ENCODE measurements at places on chromosomes 4 and X.

GRCh38 chr4:80101071-80101791 is 28.2 kb upstream of the ANTXR2 start:
- DNase-seq, result no peak

GRCh38 chr4:146379744-146380143 is 142.0 kb downstream of the SLC10A7 start:
- no peak for DNase-seq

DNA sequence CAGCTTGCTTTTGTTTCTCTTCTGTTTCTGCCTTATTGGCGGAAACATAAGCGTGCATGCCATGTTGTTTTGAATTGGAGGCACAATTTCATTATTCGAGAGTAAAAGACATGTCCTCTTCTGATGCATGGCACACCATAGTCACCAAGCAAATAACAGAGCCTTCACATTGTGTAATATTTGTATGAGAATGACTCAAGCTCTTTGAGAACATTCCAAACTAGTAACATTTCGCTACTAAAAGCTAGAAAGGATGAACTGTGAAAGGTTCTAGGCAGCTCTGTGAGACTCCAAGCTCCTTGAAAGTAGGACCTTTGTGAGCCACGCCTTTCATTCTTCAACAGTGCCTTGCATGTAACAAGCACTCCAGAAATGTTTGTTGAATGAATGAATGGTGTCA is 9.2 kb upstream of the ANXA3 start:
- DNase-seq, result no peak

DNA sequence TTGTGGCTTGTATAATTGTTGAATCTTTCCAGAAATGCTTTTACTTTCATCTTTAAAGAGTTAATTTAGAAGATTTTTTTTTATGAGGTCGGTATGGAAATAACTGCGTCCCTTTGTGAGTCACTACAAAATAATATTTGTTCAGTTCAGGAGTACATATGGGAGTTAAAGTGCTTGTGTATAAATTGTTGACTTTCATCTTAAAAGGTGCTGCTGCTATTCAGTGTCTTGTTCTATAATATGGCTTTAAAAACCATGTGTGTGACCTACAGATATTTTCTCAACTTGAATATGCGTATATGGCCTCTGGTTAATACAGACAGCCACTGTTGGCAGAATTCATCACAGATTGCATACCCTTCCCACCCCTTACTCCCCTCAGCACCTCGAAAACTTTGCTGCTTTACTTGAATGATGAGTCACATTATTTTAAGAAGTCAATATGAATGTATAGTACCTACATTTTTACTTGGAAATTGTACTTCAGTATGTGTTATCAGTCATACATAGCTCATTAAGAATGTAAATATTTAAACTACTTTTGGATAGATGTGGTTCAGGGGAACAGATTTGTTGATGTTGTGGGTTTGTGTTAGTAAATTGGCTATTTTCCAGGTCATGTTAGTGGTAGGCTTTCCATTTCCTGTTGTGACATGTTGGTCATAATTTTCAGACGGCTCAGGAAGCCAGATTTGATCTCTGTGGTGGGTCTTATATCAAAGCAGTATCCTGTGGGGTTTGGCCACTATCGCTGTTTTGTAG is 1.5 kb downstream of the CLCN3 start:
- no peak for DNase-seq

GRCh38 chr4:120877021-120877420 is 45.5 kb downstream of the PRDM5 start:
- no peak for DNase-seq

GRCh38 chrX:9942086-9942485 is 25.1 kb upstream of the CLDN34 start:
- DNase-seq, result no peak

DNA sequence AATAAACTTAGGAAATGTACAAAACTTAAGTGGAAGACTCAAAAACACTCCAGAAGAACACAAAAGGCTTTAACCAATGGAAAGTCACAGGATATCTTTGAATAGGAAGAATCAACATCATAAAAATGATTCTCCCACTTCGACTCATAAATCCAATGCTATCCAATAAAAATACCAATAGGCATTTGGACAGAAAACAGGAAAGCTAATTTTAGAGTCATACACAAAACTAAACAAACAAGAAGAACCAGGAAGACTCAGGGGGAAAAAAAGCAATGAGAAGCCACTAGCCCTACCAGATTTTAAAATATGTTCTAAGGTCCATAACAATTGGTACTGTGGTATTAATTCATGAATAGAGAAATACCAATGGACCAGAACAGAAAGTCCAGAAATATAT is 28.2 kb downstream of the SLC9A7 start:
- DNase-seq, result no peak

GRCh38 chr4:56222514-56222913 is 164.8 kb downstream of the AASDH start:
- no peak for DNase-seq

DNA sequence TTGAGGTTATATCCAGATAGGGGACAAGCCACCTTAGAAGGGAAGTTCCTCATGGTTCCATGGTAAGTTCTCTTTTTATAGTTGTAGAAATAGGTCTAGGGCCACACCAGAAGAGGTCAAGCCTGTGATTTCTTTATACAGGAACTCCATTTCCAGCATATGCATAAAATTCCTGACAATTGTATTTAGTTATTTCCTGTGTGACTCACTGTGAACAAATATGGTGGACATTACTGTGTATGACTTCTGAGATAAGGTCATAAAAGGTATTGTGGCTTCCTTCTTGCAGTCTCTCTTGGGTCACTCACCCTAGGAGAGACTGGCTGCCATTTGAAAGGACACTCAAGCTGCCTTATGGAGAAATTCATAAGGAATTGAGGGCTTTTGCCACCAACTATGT is 2.2 kb upstream of the C4orf36 start:
- no peak for DNase-seq

DNA sequence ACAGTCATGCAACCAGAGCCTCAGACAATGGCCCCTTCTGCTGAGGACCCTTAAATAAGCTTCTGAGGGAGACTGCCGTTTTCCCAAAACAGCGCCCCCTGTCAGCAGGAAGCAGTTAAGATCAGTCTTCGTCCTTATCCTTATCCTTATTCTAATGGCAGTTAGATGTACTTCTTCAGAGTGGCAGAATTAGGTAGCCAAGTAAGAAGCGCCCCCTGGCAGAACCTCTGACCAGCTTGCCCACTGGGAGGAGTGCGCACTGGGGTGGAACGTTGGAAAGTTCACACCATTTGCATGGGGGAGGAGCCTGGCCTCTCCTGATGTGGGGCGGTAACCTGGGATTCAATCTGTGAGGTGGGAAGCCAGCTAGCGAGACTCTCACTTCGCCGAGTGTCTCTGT is 133.6 kb upstream of the QRFPR start:
- no peak for DNase-seq

DNA sequence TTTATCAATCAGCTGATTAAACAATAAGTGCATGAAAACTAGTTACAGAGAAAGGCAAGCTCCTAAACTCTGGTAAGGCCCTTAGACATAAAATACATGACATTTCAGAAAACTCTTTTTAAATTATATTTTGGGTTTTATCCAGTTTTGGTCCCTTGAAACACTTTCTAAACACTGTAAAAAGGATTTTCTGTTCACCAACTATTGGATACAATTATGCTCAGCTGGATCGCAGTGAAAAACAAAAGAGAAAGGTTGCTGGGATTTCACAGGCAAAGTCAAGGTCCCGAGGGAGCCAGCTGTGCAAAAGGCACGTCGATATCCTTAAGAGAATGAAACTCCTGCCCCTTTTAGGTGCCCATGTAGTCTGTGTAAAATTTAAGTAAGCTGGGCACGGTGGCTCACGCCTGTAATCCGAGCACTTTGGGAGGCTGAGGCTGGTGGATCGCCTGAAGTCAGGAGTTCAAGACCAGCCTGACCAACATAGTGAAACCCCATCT is 1018.4 kb upstream of the INTU start:
- DNase-seq, result no peak

DNA sequence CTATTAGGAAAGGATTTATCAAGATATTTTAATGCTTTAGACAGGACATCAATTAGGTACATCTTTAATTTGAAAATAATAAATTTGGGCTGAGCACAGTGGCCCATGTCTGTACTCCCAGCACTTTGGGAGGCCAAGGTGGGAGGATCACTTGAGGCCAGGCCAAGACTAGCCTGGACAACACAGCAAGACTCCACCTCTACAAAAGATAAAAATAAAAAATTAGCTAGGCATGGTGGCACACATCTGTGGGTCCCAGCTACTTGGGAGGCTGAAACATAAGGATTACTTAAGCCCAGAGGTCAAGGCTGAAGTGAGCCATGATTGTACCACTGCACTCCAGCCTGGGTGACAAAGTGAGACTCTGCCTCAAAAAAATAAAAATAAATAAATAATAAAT is 59.6 kb upstream of the IRF2 start:
- no peak for DNase-seq

GRCh38 chrX:39199429-39199828 is 398.2 kb downstream of the MID1IP1 start:
- no peak for DNase-seq

DNA sequence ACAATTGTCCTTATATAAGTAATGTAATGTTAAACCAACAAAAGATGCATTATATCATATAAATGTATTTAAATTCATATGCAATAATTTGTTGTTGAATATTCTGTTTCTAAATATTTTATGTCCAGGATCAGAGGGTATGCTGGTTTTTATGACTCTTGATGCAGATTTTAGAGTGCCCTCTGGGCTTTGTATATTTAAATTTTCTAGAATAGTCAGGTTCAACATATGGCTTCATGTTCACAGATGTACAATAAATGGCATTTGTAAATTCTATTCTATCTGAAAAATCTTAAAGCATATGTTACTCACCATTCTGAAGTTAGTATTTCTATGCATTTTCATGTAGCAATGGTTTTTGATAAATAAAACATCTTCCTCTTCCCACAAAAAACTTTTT is 1555.4 kb downstream of the PCDH18 start:
- DNase-seq, result no peak

- no peak for DNase-seq
These were observed 59.0 kb upstream of the MID1 start for GRCh38 chrX:10679387-10679786.

GRCh38 chr4:89347363-89348025 is 39.9 kb upstream of the GPRIN3 start:
- DNase-seq, result no peak

GRCh38 chr4:16001484-16001858 is 38.5 kb upstream of the FGFBP2 start:
- peak; percentile 48 for DNase-seq

GRCh38 chr4:142408003-142408441 is 438.1 kb downstream of the INPP4B start:
- no peak for DNase-seq

- DNase-seq, result no peak
These were observed 737.8 kb upstream of the FRG1 start for GRCh38 chr4:189202869-189203271.

DNA sequence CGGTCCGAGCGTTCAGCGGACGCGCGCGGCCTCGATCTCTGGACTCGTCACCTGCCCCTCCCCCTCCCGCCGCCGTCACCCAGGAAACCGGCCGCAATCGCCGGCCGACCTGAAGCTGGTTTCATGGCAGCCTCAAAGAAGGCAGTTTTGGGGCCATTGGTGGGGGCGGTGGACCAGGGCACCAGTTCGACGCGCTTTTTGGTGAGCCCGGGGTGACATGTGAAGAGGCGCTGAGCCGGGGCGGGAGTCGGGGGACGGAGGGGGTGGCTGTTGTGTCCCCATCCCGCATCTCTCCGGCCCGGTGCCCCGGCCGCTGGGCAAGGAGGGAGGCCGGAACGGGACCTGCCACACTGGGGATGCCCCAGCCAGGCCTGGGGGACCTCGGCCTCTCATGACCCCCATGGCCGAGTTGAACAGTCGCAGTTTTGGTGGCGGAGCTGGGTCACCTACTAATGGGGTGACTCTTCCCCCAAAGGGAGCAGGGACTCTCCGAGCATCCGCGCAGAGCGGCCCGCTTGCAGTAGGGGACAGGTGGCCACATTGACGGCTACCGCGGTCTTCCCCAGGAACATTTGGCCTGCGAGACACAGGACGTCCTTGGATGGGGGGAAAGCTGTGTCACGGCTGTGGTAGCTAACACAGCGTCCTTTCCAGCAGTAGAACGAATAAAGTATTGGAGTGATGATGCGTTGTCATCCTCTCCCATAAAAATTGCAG is at the start of gene GK:
TSS of gene GK (plus strand) at position 9 of the 717 bp plus-strand sequence. CDS start at position 124, 115 bp downstream.
- DNase-seq, result no peak

- DNase-seq, result no peak
These were observed 149.4 kb downstream of the FAT4 start for GRCh38 chr4:125464146-125464545.

GRCh38 chr4:16270454-16271328 is 44.4 kb upstream of the TAPT1 start:
- DNase-seq, result no peak

GRCh38 chr4:148078061-148078460 is 346.2 kb downstream of the ARHGAP10 start:
- DNase-seq, result no peak
